ENCODE measurements at places on chromosomes 7 and 10. TPM values are rescaled to one million over a fixed set of nuclear protein-coding genes. Genes with fewer than 3 reads are reported as not detected.

Gene ELAPOR2
- 9.1 TPM for total RNA-seq

GRCh38 chr7:151785681-151785965 lies 91.3 kb downstream of the PRKAG2 start:
- DNase-seq: no peak
- no peaks in the 10 kb centered on the region for H3K4me1 ChIP-seq
- H3K27me3 ChIP-seq: no peaks in the 10 kb centered on the region
- no peak overlapping the region for H3K27ac ChIP-seq
- no peaks in the 10 kb centered on the region for H3K36me3 ChIP-seq

DNA sequence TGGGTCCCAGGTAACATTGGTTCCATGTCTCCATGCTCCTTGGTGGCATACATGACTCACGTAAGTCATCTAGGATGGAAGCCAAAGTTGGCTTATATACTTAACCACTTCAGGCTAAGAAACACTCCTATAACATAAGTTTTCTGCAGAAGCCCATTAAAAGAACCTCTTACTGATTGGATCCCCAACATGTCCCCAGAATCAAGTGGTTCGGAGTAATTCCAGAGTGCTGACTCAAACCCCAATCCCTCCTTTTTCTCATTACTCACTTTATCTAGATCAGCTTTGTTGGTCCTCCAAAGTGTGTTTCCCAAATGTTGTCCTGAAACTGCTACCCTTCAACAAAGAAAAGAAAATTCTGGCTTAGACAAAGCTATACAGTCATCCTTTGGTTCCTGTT lies 10.1 kb upstream of the ATOH7 start:
- no peak overlapping the region for H3K27ac ChIP-seq
- H3K4me1 ChIP-seq: no peaks in the 10 kb centered on the region
- H3K36me3 ChIP-seq: no peaks in the 10 kb centered on the region
- no peak for DNase-seq

DNA sequence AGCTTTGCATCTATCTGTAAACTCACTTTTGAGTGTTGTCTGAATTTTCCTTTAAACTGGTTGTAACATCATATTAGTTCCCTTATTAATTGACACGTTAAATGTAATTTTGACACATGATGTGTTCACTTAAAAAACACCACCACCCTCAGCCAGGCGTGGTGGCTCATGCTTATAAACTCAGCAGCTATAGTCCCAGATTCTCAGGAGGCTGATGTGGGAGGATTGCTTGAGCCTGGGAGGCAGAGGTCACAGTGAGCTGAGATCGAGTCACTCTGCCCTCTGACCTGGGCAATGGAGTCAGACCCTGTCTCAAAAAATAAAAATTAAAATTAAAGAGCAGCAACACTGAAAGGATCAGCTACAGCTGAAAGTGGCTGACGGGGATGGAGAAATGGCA lies 60.0 kb upstream of the CYTH3 start:
- DNase-seq: no peak
- H3K4me1 ChIP-seq: no peaks in the 10 kb centered on the region
- H3K27ac ChIP-seq: no peak overlapping the region
- H3K27me3 ChIP-seq: no peaks in the 10 kb centered on the region
- peaks cover 12% of the 10 kb centered on the region for H3K36me3 ChIP-seq
- no peak overlapping the region for H3K4me3 ChIP-seq

Gene RNF148
- not detected for total RNA-seq

All from right atrium auricular region (tissue), 2 donors.